Renal pelvis (tissue), 12 donors: ENCODE measurements at places on chromosomes 2 and 18. TPM values are rescaled to one million over a fixed set of nuclear protein-coding genes. Genes with fewer than 3 reads are reported as not detected.
A peak's percentile ranks its signal among the peaks of the same experiment; 100 is the strongest.

- DNase-seq: peak; percentile 52
These were observed 118.4 kb upstream of the TMEM18 start for GRCh38 chr2:795531-796041.

DNA sequence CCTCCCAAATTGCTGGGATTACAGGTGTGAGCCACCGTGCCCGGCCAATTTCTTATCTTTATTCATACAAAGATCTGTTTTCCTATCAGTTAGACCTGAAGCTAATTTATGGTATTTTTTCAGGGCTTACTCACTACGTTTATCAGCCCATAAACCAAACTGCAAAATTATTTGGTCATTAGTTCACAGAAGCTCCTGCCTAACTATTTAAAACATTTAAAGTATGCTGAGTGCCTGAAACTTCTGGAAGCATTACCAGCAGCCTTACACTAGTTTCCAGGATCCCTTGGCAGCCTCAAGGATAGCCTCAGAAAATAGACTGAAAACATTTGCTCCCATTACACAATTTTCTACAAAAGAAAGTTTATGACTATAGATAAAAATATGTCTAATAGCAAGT, 68.8 kb downstream of the GALNT13 start:
- DNase-seq: no peak

- no peak for DNase-seq
These were observed 351.6 kb downstream of the EIPR1 start for GRCh38 chr2:3025984-3026383.

- no peak for DNase-seq
These were observed 20.8 kb downstream of the PTPN18 start for GRCh38 chr2:130376433-130377293.

- no peak for DNase-seq
These were observed 191.4 kb downstream of the NRXN1 start for GRCh38 chr2:50840341-50841124.

- DNase-seq: no peak
These were observed 39.7 kb downstream of the CYB5A start for GRCh38 chr18:74252039-74252395.

GRCh38 chr18:49081511-49082155, 130.9 kb upstream of the SMAD7 start:
- DNase-seq: no peak

DNA sequence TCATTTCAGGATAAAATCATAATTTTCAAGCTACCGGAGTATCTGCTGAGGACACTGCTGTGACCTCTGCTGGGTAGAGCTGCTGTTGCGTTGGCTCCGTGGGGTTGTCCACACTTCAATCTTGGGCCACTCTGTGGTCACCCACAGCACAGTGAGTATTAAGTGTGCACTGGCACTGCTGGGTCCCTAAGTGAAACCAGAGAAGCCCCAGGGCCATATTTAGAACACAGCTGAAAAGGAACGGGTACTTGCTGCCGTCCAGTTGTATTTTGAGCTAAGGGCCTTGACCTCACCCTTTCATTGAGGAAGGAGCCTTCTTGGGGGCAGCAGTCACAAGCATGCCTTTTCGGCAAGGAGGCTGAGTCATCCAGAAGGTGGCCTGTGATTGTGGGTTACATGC, 10.1 kb downstream of the SLC9A4 start:
- DNase-seq: no peak

- peak; percentile 28 for DNase-seq
These were observed 66.8 kb upstream of the DNER start for GRCh38 chr2:229780856-229781773.

DNA sequence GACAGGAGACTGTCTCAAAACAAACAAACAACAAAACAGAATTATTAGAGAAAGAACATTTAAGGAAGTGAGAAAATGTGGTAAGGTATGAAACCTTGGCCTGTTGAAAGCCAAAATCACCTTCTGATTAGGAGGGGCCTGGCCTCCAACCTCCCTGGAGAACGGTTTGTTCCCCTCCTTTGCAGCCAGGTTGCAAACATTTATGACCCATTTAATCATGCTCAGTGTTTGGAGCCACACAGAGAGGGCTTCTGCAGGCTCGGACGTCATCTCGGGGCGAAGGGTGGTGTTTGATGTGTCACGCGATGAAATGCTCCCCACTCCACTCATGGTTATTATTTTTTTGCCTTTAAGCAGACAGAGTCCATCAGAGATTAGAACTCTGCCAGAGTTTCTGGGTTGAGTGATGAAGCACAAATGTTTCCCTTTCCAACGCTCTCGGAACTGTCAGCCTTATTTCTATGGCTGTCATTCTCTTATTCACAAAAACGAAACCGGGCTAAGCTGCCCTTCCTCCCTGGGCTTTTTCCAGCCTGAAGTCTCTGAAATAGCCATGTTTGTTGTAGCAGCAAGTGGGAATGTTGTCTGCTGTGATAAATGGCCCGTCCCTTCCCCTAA, 33.6 kb upstream of the ROCK2 start:
- no peak for DNase-seq

- DNase-seq: no peak
These were observed 3.5 kb downstream of the PTPN2 start for GRCh38 chr18:12880541-12880910.

GRCh38 chr2:25606892-25607291, 66.5 kb downstream of the DTNB start:
- no peak for DNase-seq

DNA sequence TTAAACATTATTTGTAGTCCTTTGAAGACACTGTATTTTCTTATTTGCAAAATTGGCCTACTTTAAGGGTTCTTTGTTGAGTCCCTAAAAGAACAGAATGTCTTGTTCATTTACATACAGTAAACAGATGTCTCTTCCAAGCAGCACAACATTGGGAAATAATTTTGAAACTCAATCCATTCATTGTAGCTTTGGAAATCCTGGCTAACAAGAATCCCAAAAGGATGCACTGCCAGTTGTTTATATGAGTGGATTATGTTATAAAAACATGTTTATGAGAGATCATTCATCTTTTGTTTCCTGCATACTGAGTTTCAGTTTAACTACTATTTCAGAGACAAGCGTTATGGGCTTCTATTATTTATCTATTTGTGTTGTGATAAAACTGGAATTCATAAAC, 499.3 kb downstream of the PID1 start:
- DNase-seq: peak; percentile 46

GRCh38 chr2:57141269-57141668, 905.3 kb upstream of the VRK2 start:
- DNase-seq: no peak

DNA sequence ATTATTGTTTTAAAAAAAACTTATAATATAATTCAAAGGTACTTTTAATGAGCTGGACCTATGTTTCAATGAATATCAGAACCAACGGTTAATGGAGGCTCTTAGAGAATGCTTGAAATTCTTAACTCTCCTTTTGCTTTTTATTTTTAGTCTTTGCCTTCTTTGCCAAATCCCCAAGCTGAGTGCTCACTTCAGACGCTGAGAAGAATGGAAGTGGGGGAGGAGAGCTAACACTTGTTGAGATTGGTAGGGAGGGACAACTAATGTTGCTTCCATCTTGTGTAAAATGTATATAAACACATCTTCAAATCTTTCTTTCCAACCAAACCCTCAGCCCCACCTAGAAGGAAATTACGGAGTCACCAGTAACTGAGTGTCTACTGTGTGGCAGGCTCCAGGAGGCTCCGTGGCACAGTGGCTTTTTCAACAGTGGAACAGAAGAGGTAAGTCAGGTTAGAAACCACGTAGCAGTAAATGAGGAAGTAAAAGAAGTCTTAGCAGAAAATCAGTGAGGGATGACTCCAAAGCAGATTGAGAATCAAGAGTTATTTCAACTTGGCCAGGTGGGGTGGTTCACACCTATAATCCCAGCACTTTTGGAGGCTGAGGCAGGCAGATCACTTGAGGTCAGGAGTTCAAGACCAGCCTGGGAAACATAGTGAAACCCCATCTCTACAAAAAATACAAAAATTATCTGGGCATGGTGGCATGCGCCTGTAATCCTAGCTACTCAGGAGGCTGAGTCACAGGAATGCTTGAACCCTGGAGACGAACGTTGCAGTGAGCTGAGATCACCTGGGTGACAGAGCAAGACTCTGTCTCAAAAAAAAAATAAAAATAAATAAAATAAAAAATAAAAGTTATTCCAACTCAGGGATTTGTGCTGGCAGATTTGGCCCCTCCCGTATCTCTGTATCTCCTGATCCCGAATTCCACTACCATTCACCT, 45.0 kb upstream of the CREB1 start:
- no peak for DNase-seq

DNA sequence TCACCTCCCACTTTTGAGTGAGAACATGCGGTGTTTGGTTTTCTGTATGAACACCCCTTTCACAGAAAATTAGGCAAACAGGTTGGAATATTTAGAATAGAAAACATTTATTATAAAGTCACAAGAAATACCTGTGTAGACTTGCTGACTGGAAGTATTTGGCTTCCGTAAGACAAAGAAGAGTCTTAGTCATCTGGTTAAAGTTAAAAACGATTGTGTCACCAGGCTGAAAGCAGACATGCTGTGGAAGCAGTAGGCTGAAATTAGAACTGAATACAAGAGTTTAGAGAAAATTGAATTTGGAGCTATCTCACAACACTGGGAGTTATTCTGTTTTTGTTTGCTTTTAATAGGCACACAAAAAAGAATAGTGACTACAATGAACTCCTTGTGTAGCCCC, 16.2 kb upstream of the CLASP1 start:
- DNase-seq: no peak

DNA sequence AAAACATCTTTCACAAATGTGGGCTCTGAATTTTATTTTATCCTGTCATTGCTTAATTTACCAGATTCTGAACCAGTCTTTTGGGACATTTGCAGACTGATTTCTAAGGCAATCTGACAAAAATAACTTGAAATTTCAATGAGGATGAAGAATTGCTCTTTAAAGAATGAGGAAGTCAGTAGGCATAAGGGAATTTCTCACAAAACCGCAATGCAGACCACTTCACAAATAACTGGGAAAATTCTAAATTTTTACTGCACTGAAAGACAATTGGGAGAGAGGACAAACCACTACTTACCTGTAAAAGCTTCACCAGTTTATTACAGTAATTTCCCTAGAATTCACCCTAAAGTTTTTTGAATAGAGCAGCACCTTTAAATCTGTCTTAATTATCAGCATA, 736.3 kb downstream of the NRXN1 start:
- no peak for DNase-seq

DNA sequence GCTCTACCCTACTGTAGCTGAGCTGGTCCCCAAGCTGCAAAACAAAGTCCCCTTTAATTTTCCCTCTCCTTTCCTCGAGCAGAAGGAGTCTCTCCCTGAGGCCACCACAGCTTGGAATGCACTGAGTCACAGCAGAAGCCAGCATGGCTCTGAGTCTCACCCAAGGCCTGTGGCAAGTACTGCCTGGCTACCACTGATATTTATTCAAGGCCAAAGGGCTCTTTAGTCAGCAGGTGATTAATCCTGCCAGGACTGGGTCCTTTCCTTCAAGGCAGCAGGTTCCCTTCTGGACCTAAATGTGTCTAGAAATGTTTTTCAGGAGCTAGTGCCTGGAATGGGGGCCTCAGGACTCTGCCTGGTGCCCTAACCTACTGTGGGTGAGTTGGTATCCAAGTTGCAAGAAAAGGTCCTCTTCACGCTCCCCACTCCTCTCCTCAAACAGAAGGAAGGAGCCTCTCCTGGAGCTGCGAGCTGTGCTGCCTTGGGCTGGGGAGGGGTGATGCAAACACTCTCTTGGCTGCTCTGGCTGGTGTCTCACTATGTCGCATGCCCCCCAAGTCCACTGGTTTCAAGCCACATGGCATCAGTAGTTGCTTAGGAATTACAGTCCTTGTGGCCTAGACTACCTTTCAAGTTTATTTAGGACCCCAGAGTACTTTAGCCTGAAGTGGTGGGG, 53.4 kb downstream of the CD28 start:
- no peak for DNase-seq

DNA sequence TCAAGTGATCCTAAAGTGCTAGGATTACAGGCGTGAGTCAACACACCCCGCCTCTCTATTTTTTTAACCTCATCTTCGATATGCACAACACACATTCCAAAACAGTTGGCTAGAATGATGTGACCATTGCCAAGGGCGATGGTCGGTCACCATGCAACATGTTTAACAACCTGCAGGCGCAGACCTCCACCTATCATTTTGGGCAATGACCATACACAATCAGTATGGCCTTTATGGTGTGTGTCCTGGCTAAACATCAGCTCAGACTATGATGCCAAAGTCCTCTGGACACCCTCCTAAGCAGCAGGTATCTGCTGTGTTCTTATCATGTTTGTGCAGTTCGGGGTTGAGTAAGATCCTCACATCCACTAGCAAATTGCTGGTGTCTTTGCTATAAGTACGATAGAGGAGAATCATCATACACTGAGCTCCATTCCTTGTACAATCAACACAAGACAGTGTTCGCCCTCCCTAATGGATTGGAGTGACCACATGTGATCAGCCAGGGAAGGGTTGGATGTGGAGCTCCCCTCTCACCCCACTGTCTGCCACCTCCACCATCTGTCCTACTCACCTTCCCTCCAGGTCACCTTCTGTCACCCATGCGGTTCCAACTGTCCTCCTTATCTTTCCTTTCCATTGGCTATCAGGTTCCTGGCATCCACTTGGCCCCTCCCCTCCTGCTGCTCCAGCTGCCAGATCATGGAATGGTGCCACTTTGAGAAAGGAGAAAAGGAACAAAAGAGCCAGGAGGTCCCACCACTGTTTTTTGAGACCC, 7.9 kb upstream of the RNF152 start:
- no peak for DNase-seq

The SLC9A4 gene
- 6.7 TPM for polyA plus RNA-seq

The PRPF40A gene
- polyA plus RNA-seq: 139 TPM

The TNFAIP6 gene
- polyA plus RNA-seq: 2.1 TPM

The ABHD3 gene
- polyA plus RNA-seq: 17.8 TPM

The MLPH gene
- polyA plus RNA-seq: 5.8 TPM

The DNAJC5G gene
- 1.4 TPM for polyA plus RNA-seq

The C1QL2 gene
- polyA plus RNA-seq: not detected

The CD8B gene
- polyA plus RNA-seq: 0.18 TPM

The CDCA7 gene
- 35.9 TPM for polyA plus RNA-seq

The DYNAP gene
- not detected for polyA plus RNA-seq

The TNFRSF11A gene
- 2.8 TPM for polyA plus RNA-seq
